ENCODE measurements at places on chromosomes 7 and 10. TPM values are rescaled to one million over a fixed set of nuclear protein-coding genes. Genes with fewer than 3 reads are reported as not detected.

The CXCL12 gene
- total RNA-seq: 269 TPM

The SNCG gene
- 3.2 TPM for total RNA-seq

The NMT2 gene
- 20.8 TPM for total RNA-seq

The ASCC1 gene
- total RNA-seq: 33.8 TPM

The UNCX gene
- 0.12 TPM for total RNA-seq

The PHYHIPL gene
- not detected for total RNA-seq

The ANKRD22 gene
- 0.16 TPM for total RNA-seq

The NEBL gene
- total RNA-seq: not detected

The PLXNA4 gene
- total RNA-seq: 2.8 TPM

The ADRB1 gene
- not detected for total RNA-seq

The ASB10 gene
- total RNA-seq: not detected

The POM121 gene
- 8.0 TPM for total RNA-seq

The C10orf105 gene
- total RNA-seq: 1.2 TPM

The FRMD4A gene
- total RNA-seq: 12.1 TPM

The TLX1 gene
- total RNA-seq: not detected

The CPN1 gene
- total RNA-seq: not detected

The OGDHL gene
- 0.16 TPM for total RNA-seq

The HYAL4 gene
- total RNA-seq: not detected

The SFTPD gene
- not detected for total RNA-seq

The CYP2W1 gene
- total RNA-seq: not detected

The SPAM1 gene
- not detected for total RNA-seq

The LIPJ gene
- not detected for total RNA-seq

The PRKG1 gene
- 52.4 TPM for total RNA-seq

The CAV1 gene
- total RNA-seq: 656 TPM

The IL2RA gene
- total RNA-seq: not detected

The CCDC136 gene
- total RNA-seq: 3.8 TPM

The TET1 gene
- total RNA-seq: 14.3 TPM

The CYP2C9 gene
- not detected for total RNA-seq

The ACTL6B gene
- not detected for total RNA-seq

The STEAP2 gene
- total RNA-seq: 50.0 TPM

The AZGP1 gene
- total RNA-seq: not detected

The CPEB3 gene
- 0.81 TPM for total RNA-seq

The FKBP9 gene
- 590 TPM for total RNA-seq

The TPK1 gene
- total RNA-seq: 3.5 TPM

The ZMIZ2 gene
- total RNA-seq: 16.5 TPM

The STAG3 gene
- 0.12 TPM for total RNA-seq

The ICA1 gene
- 0.12 TPM for total RNA-seq

The NEUROG3 gene
- not detected for total RNA-seq

The WEE2 gene
- not detected for total RNA-seq

The BMPR1A gene
- 87.5 TPM for total RNA-seq

The HIPK2 gene
- 15.7 TPM for total RNA-seq

The CTAGE4 gene
- total RNA-seq: 1.9 TPM

The DGKI gene
- total RNA-seq: 3.5 TPM

The TUBAL3 gene
- not detected for total RNA-seq

Data from hair follicle dermal papilla cell (primary cell).